ENCODE measurements at places on chromosomes 7 and 10.

GRCh38 chr7:122867471-122867980 lies 18.7 kb downstream of the CADPS2 start:
- DNase-seq, result no peak

GRCh38 chr7:135714534-135715009 lies 13.4 kb downstream of the SLC13A4 start:
- DNase-seq, result no peak

GRCh38 chr10:123678376-123678775 lies 12.2 kb downstream of the GPR26 start:
- DNase-seq, result no peak

GRCh38 chr10:28788252-28788651 lies 110.9 kb downstream of the BAMBI start:
- DNase-seq, result no peak

GRCh38 chr10:76995023-76995422 lies 642.6 kb downstream of the KCNMA1 start:
- DNase-seq, result no peak

DNA sequence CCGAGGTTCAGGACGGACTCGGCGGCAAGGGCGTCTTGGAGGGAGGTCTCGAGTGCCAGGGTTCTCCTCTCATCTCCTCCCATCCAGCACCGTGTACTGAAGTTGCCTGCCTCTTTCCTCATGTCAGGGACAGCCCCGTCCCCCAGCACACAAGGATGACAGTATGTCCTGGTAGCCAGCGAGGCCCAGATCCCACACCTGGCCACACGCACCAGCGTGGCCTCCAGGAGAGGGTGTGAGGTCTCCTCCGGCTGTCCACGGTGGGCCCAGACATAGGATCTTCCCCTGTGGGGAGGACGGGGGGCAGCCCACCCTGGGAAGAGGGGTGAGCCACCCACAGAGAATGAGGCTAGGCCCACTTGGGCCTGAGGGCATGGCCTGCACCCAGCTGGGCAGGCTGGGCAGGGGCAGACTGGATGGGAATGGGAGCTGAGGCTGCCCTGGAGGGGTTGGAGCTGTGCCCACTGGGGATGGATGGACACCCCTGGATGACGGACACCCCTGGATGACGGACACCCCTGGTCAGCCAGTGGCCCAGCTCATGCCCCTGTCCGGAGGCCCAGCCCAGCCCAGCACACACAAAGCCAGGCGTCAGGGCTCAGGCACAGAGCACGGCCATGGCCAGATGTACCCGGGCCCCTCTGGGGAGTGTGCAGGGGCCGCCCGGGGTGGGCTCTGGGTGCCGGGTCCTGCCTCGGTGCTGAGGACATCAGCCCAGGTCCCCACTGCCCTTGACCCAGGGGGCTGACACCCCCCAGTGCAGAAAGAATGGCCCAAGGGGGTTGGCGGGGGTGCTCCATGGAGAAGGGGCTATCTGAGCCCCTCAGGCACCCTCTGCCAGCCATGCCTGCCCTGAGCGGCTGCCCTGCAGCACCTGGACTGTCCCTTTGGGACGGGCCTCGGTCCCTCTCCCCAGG lies 30.9 kb upstream of the CFAP46 start:
- DNase-seq, result no peak

GRCh38 chr7:141710301-141710700 lies 2.1 kb downstream of the WEE2 start:
- DNase-seq, result no peak

- DNase-seq, result no peak
Observed at GRCh38 chr7:47528471-47528870, 53.4 kb downstream of the TNS3 start.

- DNase-seq, result no peak
Observed at GRCh38 chr10:125742465-125742864, 23.0 kb downstream of the EDRF1 start.

GRCh38 chr7:111931016-111931517 lies 275.1 kb downstream of the DOCK4 start:
- no peak for DNase-seq

GRCh38 chr7:93047514-93048099 lies 70.2 kb downstream of the SAMD9 start:
- no peak for DNase-seq

DNA sequence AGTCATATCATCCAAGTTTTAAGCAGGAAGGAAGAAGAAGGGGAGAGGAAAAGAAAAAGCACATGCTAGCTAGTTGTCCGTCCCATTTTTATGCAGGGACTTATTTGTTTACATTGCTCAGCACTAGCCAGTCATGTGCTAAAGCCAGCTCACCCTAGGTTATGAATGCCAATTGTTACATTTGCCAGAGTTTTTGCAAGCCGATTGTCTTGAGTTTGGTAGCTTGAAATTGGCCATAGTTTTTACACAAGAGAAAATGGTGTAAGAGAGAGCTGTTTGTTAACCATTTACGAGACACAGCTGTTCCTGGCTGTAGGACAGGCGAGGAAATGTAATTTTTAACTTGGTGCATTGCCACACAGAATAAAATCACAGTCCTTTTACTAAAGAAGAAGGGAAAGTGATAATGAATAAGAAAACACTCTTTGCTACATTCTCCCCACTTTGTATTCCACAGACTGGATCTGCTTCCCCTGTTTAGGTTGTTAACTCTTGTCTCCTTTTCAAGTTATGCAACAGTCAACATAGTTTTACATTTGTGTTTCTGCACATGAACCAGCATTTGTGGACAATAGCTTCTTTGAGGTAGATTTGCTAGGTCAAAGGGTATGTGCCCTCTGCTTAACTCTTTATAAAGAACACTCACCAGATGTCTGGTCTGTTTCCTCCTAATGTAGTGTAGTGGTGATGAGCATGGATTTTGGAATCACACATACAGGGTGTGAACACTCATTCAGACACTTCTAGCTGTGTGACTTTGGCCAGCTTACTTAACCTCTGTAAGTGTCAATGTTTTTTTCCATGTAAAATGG lies 357.2 kb downstream of the LRMDA start:
- no peak for DNase-seq

GRCh38 chr10:91768123-91768522 lies 30.1 kb upstream of the TNKS2 start:
- DNase-seq, result no peak

DNA sequence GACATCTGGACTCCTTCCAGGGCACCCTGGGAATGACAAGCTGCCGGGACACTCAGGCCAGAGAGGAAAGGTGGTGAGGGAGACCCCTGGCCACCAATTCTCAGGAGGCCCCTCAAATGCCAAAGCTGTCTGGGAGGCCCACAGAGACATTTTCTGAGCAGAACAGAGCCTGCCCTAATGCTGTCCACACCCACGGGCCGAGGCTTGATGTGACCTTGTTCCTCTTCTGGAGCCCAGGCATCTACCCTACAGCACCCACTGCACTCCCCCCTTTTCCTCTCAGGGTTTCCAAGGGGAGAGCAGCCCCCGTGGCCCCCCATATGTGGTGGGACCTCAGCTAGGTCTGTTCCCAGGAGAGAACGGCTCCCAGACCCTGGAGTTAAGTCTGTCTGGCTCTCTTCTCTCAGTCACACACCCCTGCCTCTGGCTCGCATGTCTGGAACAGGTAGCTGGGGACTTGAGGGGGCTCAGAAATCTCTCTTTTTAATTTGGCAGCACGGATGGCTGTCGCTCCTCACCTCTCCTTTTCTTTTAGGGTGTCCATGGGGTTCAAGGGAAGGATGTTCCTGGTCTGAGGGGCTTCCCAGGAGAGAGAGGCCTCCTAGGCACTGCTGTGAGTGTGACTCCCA lies 16.8 kb upstream of the VOPP1 start:
- no peak for DNase-seq

DNA sequence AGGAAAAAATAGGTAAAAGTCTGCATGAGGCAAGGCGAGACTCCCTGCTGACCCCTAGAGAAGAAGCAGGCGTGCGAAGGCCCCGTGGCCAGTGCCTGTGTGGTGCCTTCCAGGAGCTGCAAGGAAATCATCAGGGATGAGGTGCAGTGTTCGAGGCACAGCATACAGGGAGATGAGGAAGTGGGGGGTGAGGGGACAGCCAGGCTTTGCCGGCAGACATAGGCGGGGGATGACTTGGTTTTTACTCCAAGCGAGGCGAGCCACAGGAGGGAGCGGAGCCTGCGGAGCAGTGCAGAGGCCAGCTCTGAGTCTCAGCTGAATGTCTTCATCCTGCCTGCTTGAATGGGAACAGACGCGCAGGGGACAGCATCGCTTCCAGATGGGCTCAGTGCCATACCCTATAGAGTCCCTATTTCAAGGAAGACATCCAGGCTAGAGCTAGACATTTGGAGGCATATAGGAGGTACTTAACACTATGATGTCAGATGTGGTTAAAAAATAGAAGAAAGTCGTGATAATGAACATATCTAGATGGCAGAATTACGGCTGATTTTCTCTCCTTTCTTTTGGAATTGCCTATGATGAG lies 49.5 kb downstream of the TCERG1L start:
- DNase-seq, result no peak

- no peak for DNase-seq
Observed at GRCh38 chr10:62317257-62317656, 48.6 kb upstream of the RTKN2 start.

GRCh38 chr10:115974816-115975430 lies 298.1 kb downstream of the GFRA1 start:
- DNase-seq, result no peak

GRCh38 chr10:33638891-33639290 lies 304.4 kb upstream of the NRP1 start:
- no peak for DNase-seq

- DNase-seq, result no peak
Observed at GRCh38 chr7:158276414-158277218, 311.0 kb downstream of the PTPRN2 start.

DNA sequence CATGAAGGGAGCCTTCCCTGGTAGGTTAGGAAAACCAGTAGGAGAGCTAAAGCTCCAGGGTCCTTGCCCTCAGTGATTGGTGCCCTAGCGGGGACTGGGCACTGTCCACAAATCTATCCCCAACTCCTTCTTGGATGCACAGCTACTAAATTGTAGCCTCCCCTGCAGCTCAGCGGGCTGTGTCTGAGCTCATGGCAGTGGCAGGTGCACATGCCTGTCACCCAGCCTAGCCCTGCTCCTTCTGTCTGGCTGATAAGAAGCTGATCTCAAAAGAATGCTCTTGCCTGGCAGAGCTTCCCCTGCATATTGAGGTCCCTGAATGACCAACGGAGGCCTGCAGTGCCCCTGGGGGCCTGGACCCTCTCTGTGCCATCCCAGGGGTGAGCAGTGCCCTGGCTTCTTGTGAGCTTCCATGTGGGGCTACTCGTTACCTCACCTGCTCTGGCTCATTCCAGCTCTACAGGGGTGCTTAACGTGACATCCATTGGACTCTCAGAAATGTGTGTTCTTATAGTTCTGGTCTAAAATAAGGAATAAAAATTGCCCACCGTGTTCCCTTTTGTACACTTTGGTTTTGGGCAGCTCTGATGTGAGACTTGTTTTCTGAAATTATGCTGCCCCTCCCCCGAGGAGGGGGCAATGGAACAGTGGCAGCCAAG lies 59.8 kb upstream of the ANTXRL start:
- DNase-seq, result no peak

GRCh38 chr7:3218411-3219225 lies 82.4 kb upstream of the SDK1 start:
- no peak for DNase-seq
